Kidney glomerular epithelial cell (primary cell): ENCODE measurements at places on chromosomes 5 and 9.

DNA sequence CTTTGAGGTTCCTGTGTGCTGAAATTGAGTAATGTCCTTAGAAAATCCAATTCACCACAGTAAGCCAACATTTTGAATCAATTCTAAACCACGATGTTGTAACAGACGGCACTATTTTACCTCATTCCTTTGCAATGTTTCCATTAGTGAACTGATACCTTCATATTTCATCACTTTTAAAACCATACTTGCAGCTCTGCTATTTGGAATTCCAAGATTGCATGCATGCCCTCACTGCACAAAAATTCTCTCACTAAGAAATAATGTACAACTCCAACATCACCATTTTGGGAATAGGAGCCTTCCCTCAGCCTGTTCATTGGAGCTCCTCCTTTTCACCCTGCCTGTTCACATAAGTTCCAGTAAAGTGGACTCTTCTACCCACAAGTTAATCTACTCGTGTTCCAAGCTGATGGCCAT lies 74.8 kb upstream of the TGFBR1 start:
- DNase-seq, result peak; percentile 88

- no peak for DNase-seq
Observed at GRCh38 chr5:66072031-66072430, 72.1 kb upstream of the SREK1 start.

DNA sequence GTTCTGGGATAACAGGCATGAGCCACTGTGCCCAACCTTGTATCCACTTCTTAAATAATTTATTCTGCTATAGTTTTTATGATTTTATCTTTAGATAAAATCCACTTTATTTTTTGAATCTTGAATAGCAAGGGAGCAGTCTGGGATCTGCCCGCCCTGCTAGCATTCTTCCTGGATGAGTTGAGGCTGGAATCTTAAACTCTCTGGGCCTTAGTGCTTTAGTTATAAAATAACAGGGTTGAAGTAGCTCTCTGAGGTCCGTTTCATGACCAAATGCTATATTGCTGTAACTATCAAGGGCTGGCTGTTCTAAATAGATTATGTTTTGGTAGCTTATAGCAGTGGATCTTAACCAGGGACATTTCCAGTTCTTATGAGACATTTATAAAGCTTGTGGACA lies 20.8 kb downstream of the ACER2 start:
- DNase-seq, result peak; percentile 34

DNA sequence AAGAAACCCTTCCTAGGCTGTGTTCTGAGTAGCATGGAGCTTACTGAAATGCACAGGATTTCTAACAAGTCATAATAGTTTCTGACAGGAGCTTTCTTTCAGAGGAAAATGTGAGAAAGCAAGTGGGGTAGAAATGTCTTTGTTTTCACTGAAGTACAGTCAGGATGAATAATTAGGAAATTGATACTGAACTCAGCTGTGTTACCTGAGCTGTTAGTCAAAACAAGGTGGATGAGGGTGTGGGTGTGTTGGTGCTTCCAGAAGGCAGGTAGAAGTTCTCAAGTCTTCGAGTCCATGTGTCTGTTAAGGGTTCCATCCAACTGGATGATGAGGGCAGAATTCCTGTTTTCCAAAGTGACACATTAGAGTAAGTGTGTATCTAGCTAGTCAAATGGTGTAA lies 122.4 kb downstream of the BASP1 start:
- DNase-seq, result no peak

DNA sequence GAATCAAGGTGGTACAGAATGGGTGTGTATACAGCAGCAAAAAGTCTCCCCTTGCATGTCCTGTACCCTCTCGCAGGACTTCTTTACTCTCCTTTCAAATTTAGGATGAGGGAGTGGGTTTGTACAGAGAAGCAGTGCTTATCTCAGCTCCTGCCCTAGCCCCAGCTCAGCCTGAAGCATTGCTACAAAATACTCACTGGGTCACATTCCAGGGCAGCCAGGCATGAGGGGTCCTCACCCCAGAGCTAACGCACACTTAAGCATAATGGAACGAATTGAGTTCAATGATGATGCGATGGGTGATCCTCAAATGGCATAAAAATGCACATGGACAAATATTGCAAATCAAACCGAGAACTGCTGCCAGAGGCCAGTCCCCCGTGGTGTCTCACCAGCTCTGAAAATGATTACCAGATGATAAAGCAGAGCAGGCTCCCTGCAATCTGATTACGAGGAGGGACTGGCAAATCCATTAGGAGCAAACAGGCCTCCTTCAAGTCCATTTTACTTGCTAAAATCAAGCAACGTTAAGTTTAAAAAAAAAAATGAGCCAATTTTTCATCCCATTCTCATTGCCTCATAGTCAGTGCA lies 231.6 kb upstream of the TAS2R1 start:
- peak; percentile 3 for DNase-seq

GRCh38 chr5:179427032-179427675 lies 81.9 kb upstream of the ADAMTS2 start:
- DNase-seq, result no peak

DNA sequence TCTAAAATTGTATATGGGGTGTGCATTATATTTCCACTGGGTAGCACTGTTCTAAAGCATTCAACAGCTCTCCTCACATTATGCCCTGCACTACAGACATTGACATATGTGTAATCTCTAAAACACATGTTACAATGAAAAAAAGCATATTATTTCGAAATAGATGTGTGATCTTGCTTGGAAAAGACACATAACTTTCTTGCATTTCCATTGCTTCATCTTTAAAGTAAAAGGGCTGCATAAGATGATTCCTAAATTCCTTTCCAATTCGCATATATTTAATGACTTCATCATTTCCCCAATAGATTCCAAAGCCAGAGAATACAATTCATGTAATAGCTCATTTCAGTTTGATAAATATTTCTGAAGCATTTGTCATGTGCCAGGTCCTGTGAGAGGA lies 566.9 kb downstream of the PDE4D start:
- DNase-seq, result no peak

GRCh38 chr9:841371-842209 lies at the start of gene DMRT1:
TSS of gene DMRT1 (plus strand) at chr9:841697. CDS start at chr9:841839, 142 bp downstream.
- no peak for DNase-seq

DNA sequence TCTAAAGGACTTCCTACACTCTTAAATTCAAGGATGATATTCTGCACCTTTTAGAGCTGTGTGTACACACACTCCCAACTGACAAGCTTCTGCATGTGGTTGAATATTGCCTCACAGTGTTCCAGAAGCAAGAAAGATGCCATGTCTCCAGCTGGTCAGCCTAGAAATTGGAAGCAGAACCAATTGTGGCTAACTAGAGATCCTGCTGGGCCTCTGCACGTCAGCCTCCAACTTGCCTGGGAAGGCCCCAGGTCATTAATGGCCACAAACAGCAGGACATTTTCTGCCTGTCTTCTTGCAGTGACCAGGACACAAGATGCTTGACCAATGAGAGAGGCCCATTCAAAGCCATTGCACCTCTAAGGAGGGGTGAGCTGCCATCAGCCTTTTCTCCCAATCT lies 571.9 kb upstream of the BRINP1 start:
- no peak for DNase-seq
